CD4-positive, alpha-beta T cell treated with Interleukin-17A for 1 hour (primary cell): ENCODE measurements at places on chromosomes 3 and 15.

DNA sequence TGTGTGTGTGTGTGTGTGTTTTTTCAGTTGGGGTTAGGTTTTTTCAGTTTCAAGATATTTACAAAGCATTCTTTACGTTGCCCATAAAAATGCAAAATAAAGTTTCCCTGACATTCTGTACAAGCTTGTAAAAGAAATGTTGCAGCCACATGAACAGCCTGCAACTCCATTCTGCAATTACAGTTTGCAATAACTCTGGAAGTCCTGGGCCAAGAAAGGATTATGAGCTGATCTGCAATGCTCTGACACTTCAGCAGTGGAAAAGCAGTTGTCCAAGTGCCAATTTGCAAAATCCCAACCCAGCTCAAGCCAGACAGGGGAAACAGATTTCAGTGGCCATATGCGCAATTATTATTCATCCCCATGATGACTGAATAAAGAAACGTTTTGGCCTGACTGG lies 322.1 kb downstream of the MEX3B start:
- DNase-seq: no peak

DNA sequence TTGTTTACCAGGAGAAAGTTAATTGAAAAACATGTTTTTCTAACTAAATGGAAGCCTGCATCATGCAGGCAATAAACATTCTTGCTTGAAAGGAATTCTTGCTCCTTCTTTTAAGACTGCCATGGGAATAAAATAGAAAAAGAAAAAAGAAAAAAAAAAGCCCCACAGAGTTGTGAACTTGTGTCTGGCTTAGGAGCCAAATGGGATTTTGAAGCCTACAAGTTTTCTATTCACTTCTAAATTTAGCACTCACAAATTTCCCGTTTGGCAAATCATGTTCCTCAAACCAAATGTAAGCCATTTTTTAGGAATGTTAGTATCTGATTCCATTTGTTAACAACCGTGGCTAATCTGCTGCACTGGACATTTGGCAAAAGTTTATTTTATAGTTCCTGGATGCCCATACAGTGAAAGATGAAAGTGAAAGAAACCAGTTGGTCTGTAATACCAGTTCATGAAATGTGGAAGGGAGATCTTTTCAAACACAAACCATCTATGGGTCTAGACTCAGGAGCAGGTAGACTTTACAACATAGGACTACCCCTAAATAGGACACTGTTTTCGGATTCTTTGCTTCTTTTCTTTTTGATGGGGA lies 133.8 kb upstream of the GMNC start:
- DNase-seq: no peak

DNA sequence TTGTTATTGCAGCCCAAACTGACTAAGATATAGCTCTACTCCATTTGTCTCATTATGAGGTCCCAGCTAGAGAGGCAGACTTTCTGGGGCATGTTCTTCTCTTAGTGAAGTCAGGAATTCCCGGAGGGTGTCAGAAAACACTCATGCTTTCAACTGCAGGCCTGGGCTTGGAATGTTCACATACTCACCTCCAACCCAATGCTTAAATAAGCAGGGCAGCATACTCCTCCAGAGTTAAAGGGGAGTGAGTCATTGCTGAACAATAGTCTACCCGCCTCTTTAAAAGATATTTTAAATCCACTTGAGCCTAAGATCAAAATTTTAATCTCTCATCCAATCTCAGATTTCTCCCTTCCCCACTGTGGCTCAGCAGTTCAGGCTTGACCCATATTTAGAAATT lies 167.8 kb upstream of the DPH6 start:
- no peak for DNase-seq

DNA sequence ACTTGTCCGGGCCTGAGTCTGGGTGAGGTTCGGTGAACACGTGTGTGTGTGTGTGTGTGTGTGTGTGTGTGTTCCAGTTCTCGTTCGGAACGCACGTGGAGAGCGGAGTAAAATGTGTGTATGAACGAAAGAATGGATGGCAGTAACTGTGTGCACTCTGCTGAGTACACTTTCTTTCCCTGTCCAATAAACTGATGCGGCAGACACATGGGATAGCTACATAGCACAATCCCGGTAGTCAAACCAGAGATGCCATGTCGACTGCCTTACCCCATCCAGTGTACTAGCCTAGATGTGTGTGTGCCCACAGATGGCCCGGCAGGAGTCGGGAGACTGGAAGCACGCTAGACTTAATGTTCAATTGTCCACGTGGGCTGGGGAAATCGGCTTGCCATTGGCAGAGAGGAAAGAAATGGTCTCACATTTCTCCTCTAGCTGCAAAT lies 507 bp upstream of the GOLIM4 start:
- no peak for DNase-seq

DNA sequence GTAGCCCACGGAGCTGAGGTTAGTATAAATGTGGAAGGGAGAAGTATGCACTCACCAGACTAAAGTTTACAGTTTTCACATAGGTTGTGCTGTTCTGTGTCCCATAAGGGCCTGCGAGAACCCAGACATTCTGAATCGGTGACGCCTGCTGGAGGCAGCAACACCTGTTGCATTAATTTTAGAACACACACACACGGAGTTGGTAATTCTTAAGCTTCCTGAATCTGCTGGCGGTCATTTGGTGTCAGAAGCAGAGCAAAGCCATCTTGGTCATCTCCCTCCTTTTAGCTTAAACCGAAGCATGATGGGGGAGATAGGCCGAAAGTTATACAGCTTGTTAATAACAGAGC lies 41.1 kb upstream of the AP3B2 start:
- peak; percentile 18 for DNase-seq

GRCh38 chr3:183497313-183497712 lies 58.2 kb downstream of the KLHL6 start:
- DNase-seq: no peak

DNA sequence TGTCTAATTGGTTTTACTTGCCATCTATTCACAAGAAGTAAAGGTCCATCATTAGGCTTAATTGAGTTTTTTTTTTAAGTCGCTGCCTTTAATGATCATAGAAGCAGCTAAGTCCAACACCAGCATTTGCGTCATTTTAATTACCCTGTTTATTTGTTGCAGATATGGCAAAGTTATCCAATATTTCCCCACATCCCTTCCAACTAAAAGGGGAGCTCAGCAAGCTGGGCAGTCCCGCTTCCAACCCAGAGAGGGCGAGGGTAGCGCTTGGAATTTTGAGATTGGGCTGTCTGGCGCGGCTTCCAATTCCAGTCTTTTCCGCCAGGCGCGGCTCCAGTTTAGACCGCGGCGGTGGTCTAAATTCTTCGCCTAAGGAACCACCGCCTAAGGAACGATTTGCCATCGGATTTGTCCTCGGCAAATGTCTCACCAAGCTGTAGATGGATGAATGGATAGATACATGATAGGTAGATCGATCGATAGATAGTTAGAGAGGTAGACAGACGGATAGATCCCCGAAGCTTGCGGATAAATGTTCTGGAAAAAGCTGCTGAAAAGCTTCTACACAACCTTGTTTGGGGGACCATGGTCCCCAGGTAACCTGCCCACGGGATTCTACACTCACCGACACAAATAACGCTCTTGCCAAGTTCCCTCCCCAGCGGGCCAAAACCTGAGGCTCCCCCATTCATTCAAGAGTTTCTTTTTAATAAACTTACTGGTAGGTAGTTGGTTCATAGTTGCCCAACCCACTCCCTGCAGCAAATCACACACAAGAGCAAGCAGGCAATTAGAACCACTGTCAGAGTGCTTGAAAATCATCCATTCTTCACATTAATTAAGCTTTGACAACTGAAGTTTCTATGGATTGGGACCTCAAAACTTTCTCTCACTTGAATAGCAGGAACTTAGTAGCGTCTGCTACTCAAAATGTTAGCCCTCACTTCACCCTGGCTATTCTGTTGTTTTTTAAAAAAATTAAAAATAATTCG lies 49.1 kb downstream of the ZIC4 start:
- DNase-seq: no peak

- no peak for DNase-seq
These were observed 124.7 kb downstream of the WNT5A start for GRCh38 chr3:55362210-55362960.

DNA sequence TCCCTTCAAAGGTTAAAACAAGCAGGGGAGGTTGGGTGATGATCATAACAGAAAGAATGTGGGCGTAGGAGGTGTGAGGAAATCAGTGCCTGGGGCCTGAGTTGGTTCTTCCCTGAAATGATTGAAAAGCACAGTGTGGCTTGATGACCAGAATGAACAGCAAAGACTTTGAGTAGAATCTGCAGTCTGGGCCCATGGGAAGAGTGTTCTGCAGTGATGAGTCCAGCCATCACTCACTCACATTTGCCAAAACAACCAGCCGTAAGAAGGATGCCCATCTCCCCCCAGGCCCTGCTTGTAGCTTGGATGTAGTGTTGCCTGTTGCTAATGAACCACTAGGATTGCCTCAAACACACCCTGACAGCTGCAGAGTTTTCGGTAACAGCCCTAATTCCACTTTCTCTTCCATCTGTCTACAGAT lies 67.9 kb downstream of the VGLL3 start:
- no peak for DNase-seq
